Hindlimb muscle (tissue), 1 donor: ENCODE measurements at places on chromosomes 5 and 9.
A peak's percentile ranks its signal among the peaks of the same experiment; 100 is the strongest.

- no peak for DNase-seq
Observed at GRCh38 chr5:168434001-168434400, 52.3 kb upstream of the RARS1 start.

DNA sequence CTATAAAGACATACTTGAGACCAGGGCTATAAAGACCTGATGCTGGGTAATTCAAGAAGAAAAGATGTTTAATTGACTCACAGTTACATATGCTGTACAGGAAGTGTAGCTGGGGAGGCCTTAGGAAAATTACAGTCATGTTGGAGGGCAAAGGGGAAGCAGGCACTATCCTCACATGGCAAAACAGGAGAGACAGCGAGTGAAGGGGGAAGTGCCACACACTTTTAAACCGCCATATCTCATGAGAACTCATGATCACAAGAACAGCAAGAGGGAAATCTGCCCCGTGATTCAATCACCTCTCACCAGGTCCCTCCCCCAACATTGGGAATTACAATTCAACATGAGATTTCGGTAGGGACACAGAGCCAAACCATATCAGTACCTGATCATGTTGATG is 89.9 kb upstream of the ADAMTSL1 start:
- DNase-seq = no peak

DNA sequence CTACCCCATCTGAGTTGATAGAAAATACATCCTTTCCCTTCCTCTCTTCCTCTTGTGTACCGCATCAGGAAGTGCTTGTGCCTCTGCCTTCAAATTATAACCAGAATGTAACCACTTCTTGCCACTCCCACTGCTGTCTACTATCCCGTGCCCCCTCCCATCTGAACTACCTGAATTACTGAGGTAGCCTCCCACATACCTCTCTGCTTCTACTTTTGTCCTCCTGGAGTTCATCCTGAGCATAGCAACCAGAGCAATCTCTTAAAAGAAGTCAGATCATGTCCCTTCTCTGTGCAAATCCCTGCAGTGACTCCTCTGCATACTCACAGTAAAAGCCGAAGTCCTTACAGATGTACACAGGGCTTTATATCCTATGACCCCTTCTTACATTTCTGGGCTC is 23.0 kb downstream of the SV2C start:
- DNase-seq = no peak

GRCh38 chr9:37923796-37924427 is 20.0 kb upstream of the SLC25A51 start:
- DNase-seq = no peak

DNA sequence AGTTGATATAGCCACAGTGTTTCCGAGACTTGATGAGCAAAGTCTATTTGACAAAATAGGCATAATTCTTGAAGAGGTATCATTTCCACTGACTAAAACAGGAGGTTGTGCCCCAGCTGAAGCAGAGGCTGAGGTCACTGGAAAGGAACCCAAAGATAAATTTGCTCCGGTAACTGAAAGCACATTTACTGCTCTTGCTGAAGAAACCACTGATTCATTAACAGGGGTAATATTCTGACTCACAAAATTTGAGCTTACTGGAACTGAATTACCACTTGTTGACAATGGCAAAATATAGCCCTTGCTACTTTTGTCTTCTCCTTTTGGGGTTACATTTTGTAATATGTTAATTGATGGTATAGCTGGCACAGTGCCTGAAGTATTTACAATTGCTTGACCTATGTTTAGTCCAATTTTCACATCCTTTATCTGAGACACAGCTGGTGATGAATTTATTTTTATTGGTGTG is 30.2 kb downstream of the MLANA start:
- no peak for DNase-seq

DNA sequence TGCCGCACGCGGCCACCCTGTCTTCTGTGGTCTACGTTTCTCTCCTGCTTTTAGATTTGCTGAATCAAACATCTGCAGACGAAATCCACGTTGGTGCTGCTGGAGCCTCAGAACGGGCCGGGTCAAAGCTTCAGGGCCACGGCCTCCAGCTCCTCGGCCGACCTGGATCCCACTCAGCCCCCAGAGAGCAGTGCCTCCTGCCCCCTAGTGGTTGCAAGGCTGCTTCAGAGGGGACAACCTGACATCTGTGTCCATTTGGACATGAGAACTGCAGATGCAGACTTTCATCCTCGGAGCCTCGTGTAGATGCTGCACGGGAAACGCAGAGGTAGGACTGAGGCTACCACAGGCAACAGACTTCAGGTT is 23.0 kb upstream of the SLC6A3 start:
- DNase-seq = no peak

GRCh38 chr9:73680831-73681230 is 529.2 kb downstream of the ANXA1 start:
- no peak for DNase-seq

GRCh38 chr5:109605207-109605730 is 84.5 kb upstream of the MAN2A1 start:
- no peak for DNase-seq

GRCh38 chr5:155655569-155655968 is 642.0 kb downstream of the KIF4B start:
- no peak for DNase-seq

DNA sequence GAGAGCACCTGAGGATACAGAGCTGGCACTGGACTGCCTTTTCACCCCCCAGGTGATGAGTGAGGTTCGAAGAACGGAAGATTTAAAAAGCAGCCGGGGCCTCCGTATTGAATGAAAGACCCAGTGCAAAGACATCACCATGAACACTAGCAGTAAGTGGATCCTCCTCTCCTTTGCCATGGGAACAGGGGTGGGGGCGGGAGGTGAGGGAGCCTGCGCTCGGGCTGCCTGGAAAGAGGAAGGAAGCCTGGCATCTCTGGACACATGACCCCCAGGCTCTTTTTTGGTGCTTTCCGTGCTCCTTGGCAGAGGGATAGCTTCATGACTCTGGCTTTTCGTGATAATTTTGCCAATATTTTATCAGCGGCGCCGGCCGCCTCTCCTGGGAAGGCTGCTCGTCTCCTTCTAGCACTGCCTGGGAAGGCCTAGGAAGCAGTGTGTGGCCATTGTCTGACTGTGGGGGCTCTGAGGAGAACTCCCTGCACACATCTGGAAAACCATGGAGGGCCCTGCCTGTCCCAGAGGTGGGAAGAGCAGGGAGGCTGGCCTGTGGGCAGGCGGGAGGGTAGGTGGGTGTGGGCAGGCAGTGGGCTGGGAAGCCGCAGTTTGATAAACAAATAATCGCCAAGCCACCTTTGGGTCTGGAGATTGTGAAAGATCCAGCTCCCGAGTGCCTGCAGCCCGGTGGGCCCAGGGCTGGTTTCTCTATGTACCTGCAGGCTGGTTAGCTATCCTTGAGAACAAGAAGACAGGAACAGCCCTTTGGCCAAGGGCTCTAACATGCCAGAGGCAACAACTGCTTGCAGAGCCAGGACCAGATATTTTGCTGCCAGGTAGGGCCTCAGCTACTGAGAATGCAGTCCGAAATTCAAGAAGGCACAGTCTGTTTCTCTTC is 911 bp downstream of the ABLIM3 start:
- DNase-seq = no peak

DNA sequence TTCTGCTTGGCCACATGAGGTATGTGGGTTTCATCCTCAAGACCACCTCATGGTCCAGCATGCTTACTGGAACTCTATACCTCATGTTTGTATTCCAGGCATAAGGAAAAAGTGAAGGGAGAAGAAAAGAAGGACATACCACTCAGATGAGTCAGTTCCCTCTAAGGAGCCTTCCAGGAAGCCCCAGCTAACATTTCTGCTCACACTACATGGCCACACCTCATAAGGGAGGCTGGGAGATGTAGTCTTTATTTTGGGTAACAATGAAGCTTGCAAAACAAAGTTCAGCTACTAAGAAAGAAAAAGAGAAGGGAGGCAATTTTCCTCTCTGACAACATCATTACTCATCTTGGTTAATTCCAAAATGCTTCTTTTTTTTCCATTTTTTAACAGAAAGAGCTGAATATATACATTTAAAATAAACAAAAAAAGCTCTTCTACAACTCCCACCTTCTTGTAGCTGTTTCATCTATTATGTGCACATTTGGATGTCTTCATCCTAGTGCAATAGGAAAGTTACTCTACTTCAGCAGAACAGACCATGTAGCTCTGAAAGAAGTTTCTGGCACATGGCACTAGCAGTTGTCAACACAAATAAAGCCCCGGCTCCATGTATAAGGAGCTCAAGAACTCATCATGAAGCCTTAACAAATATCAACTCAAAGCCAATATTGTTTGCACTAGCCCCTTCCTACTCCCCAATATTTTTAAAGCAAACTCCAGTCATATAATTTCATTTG is 123.6 kb upstream of the CCDC112 start:
- DNase-seq = no peak

GRCh38 chr9:6197330-6197729 is 18.3 kb upstream of the IL33 start:
- DNase-seq = no peak

- no peak for DNase-seq
Observed at GRCh38 chr9:134534661-134535080, 106.9 kb upstream of the COL5A1 start.

DNA sequence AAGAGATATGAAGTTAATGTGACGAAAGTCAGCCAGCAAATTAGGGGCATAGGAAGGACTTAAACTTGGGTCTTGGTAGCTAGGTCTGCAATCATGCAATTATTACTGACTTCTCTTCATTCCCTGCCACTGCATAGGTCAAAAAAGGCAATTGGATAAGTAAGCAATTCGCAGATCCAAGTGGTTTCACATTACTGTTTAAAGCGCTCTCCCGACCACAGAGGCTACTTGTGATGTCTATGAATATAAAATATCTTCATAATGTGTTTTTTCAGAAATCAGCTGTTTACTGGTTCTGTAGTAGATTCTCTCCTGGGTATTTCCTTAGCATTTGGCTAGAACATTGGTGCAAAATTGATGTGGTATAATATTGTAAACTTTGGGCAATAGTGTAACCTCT is 174.7 kb upstream of the PTGER4 start:
- no peak for DNase-seq

DNA sequence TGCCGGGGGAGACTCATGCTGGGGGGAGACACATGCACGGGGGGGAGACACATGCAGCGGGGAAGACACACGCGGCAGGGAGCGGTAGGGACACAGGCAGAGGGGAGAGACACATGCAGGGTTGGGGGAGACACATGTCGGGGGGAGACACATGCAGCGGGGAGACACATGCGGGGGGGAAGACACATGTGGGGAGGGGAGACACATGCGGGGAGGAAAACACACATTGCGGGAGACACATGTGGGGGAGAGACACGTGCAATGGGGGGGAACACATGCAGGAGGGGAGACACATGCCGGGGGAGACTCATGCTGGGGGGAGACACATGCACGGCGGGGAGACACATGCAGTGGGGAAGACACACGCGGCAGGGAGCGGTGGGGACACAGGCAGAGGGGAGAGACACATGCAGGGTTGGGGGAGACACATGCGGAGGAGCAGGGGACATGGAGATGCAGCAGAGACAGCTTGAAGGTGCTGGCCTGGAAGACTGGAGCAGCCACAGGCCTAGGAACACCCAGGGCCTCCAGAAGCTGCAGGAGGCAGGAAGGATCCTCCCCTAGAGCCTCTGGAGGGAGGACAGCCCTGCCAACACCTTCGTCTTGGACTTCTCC is 20.3 kb upstream of the OLFM1 start:
- no peak for DNase-seq

DNA sequence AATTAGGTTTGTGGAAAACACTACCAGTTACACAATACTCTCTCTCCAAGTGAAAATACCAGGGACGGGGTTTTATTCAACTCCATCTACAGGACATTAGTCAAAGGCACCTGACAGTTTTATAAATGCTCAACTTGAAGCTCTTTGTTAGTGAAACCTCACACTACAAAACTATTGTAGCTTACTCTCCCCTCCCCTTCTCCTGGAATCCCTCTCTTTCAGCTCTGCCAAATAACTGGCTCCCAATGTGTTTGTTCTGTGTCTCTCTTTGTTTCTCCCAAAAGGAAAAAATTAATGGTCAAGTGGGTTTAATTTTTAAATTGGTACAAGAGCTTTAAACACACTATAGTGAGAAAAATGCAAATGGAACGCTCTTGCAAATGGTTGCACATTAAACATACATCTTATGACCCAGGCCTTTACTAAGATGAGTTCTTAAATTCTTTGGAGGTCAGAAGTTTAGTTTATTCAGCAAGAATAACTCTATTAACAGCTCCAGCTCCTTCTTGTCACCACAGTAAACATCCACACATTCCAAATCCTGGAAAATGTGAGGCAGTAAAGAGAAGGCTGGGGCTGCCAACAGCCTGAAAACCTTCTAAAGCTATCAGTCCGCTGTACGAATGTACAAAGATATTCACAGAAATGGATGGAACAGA is 48.4 kb downstream of the ZNF608 start:
- no peak for DNase-seq

GRCh38 chr9:33165263-33166151 is 1.6 kb downstream of the B4GALT1 start:
- DNase-seq = no peak

DNA sequence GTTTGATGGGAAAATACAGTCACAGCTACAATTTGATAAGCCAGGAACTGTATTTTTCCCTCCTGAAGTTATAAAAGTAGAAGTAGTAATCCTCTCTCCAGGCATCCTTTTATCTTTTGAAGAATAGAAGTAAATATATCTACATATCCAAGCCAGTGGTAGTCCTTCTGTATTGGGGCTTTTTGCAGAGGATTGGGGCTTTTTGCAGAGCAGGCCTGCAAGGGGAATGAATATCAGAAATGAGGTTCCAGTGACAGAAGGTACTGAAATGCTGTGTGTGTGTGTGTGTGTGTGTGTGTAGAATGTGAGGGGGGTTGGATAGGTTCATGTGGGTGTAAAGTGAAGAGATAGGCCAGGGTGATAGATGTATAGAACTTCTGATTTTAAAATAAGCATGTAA is 127.4 kb downstream of the COMMD10 start:
- no peak for DNase-seq

- peak; percentile 34 for DNase-seq
Observed at GRCh38 chr9:26170190-26170589, 491.9 kb upstream of the TUSC1 start.

DNA sequence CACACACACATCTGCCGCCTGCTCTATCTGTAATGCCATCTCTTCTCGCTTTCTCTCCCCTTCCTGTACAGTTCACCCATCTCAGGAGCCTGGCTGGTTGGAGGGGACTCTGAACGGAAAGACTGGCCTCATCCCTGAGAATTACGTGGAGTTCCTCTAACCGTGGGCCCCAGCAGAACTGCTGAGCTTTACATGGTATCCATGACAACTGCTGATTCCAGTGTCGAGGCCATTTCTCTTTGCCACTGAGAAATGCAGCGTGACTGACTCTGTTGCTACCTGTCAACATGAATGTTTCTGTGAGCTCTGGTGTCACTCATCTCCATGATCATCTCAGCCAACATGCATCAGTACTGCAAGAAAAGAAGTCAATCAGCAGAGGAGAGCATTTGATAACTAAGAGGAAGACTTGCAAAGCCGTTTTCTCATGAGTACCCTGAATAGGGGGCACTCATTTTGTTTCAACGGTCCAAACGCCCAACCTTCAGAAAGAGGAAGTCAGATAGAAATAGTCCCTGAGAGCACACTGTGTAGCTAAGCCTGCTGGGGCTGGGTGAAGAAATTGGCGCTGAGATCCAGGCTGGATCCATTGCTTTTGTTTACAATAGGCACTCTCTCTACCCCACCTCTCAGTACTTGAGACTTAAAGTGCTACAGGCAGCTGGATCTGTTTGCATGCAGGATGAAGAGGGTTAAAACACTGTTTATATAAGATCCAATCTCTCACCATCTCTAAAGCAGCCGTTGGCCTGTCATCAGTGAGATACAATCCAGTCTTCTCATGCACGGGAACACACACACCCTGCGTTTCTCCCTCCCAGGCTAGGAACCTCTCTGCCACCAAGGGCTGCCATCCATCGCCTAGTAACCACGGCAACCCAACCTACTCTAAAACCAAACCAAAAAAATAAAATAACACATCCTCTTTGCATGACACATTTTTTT is 180.9 kb downstream of the NR3C1 start:
- DNase-seq = peak; percentile 23

GRCh38 chr5:177393206-177393765 is 7.2 kb downstream of the PFN3 start:
- no peak for DNase-seq
